ENCODE measurements at places on chromosomes 12 and 14.

DNA sequence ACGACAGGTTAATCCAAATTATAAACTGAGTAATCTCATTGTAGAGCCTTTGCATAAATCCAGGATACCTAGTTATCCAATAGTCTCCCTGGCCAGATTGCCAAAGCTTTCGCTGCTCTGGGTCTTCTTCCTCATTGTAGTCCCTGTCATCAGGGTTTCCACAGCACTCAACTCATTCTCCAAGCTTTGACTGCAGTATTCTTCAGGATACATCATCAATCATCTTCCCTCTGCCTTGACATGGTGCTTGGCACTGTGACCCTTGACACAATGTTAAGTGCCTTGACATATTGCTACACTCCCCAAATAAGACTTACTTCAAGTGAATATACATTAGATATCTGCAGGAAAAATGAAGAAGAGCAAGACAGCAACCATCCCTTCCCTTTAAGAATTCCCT is 60.1 kb upstream of the RESF1 start:
- DNase-seq: no peak

GRCh38 chr12:78324234-78324633 is 493.5 kb downstream of the NAV3 start:
- no peak for DNase-seq

- no peak for DNase-seq
Measured at GRCh38 chr14:90842726-90843125, 26.5 kb upstream of the TTC7B start.

GRCh38 chr14:36056845-36057244 is 119.7 kb downstream of the PTCSC3 start:
- DNase-seq: no peak

DNA sequence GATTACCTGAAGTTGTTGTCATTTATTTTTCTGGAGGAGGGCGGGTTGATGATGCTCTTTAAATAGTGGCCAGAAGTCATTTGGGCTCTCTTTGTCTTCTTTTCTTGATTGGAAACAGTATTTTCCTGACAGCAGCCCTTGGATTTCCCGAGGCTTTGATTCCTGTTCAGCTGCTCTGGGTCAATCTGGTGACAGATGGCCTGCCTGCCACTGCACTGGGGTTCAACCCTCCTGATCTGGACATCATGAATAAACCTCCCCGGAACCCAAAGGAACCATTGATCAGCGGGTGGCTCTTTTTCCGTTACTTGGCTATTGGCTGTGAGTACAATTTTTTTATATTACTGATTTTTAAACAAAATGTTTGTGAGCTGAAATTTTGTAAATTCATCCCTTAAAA is 60.4 kb downstream of the ANAPC7 start:
- no peak for DNase-seq

- DNase-seq: no peak
Measured at GRCh38 chr12:93186131-93186530, 191.6 kb upstream of the NUDT4 start.

- no peak for DNase-seq
Measured at GRCh38 chr14:56964895-56965294, 154.6 kb upstream of the OTX2 start.
